GM06990 (cell line): ENCODE measurements at places on chromosomes 5 and 9.

DNA sequence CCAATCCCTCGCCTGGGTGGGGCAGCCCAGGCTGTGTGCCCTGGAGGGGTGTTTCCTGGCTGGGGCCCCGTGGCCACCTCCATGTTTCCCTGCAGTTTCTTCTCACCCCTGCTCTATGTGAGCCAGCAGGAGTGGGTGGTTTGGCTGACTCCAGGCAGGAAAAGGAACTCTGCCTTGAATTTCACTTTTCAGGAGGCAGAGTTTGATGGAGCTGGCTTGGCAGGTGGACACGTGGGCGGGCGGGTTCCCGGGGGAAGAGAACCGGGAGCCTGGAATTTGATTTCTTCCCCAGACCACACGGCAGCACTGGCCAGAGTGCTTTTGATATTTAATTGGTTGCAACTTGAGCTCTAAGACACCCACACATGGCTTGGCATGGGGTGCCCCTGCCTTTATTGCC lies 119.8 kb upstream of the PANK3 start:
- DNase-seq = no peak

DNA sequence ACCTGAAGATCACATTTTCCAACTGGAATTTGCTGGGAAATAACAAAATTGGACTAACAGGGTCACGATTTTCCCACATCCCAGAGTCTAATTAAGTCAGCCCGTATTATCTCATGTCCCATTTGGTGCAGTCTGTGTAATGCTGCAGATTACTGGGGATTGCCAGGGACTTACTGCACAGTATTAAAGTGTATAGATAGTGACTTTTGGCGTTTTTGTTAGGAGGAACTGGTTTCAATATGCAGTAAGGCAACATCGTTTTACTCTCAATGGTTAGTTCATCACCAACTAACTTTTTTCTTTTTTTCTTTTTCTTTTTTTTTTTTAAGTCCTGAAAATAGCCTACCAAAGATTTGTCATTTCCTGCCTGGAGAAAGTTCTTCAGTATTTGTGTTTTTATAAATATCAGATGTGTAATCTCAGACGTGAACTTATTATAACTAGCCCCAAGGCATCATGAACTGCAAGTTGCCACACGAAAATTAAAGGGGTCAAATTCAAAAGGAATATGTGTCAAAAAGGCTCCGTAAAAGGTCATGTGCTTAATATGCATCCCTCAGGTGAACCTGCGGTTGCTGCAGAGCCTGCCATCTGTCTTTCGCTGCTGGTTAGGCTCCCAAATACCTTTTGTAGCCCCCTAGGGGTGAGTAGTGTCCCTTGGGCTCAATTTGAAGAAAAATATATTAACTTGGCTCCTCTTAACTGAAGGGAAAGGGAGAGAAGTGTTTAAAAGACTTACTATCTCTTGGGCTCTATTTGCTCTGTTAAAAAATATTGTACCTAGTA lies 176.7 kb upstream of the ADAMTSL1 start:
- no peak for DNase-seq

GRCh38 chr9:8821910-8822666 lies 1022.5 kb upstream of the DMAC1 start:
- no peak for DNase-seq

- DNase-seq = no peak
These were observed 76.9 kb upstream of the NEURL1B start for GRCh38 chr5:172564188-172564587.

DNA sequence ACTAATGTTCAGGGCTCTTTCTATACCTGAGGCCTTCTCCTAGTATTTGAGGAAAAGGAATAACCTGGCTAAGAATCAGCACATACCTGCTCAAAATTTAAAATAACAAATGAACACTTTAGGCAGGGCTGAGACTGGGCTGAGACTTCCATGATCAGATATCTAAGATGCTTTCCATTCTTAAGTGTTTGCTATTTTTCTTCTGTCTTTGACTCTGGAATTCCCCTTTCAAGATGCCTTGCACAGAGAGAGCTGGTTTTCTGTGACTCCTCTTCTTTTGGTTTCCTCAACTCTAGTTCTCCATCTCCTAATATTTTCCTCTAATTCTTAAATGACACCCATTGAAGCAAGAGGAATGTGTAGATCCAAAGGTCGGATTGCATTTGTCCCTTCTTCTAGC lies 61.1 kb downstream of the DPYSL3 start:
- DNase-seq = no peak

GRCh38 chr9:112005939-112006338 lies 109.3 kb downstream of the UGCG start:
- no peak for DNase-seq

DNA sequence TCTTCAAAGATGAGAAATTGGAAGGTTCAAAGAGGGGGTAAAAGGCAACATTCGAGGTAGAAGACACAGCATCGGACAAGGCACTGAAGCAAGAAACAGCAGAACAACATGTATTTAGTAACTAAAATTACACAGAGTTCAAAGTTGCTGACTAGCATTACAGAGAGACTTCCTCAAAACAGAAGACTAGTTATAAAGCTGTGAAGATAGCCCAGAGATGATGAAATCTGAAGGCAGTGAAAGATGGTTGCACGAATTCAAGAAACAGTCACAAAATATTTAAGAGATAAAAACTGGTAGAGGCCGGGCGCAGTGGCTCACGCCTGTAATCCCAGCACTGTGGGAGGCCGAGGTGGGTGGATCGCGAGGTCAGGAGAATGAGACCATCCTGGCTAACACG lies 16.3 kb downstream of the MAPKAP1 start:
- DNase-seq = no peak

GRCh38 chr5:165620394-165620793 lies 2115.0 kb downstream of the MAT2B start:
- no peak for DNase-seq

GRCh38 chr5:616484-617039 lies 4.4 kb downstream of the CEP72 start:
- DNase-seq = no peak

DNA sequence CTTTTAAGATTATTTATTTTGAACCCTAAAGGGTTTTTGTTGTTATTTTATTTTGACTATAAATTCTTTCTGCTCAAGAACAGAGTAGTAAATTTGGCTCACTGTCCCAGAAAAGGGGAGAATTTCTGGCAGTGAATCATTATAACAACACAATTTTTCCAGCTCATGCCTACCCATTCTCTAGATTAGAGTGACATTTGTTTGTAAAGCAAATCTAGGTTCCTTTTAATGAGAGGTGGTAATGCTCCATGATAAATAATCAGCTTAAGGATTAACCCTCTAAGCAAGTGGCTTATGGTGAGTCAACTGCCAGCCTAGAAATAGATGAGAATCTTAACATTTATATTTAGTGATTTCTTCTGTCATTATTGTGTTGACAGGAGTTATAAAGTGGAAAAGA lies 409.2 kb downstream of the NFIB start:
- DNase-seq = no peak

GRCh38 chr5:134127376-134127861 lies 12.9 kb downstream of the TCF7 start:
- DNase-seq = peak; percentile 67

GRCh38 chr5:166431456-166431855 lies 1860.0 kb upstream of the WWC1 start:
- no peak for DNase-seq

GRCh38 chr5:132635873-132636272 lies 22.1 kb upstream of the IL13 start:
- peak; percentile 62 for DNase-seq

DNA sequence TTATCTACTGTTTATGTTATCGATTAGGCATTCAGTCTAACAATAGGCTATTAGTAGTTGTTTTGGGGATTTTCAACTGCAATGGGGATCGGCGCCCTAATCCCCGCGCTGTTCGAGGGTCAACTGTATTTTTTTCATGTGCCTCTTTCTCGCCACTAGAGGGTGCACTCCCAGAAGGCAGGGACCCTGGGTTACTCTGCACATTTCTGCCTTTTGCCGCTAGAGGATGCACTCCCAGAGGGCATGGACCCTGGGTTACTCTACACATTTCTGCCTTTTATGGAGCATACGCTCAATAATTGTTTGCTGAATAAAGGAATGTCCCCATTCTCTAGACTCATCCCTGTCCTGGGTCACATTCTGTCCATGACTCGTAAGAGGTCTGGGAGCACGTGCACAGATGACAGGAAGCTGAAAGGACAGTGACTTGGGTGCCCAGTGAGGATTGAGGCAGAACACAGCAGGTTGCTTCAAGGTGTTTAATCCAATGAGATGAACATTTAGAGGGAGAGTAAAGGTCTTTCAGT lies 27.9 kb upstream of the RECK start:
- DNase-seq = no peak

DNA sequence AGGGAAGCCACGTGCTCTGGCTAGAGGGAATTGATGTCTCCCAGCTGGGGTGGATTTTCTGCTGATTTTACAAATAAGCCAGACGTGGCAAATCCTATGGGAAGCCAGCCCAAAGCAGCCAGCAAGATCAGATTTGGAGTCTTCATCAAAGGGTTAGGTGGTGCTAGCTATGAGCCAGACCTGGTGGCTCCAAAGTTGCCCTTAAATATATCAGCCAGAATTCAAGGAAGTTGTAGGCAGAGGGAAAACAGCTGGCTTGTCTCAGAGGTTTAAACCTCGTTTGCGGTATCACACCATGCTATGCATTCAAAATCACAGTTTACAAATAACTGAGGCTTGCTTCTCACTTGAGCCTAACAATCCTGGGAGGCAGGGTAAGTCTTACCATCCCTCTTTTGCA lies 313.2 kb downstream of the MLLT3 start:
- no peak for DNase-seq

DNA sequence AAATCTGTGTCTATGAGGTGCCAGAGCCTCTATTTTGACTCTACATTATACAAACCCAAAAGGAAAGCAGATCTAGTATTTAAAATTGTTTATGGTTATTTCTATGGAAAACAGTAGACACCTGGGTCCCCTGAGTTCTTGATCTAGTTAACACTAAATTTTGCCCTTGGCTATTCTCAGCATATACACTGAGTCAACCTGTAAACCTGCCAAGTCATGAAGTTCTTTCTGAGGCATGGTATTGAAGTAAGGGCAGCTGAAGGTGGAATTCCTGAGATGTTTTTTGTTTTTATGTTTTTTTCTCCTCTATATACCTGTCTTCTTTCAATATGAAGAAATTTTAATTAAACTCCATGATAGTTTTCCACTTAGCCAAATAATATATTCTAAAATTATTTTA lies 120.2 kb downstream of the PDE4D start:
- no peak for DNase-seq

GRCh38 chr9:91945277-91946085 lies 4.5 kb downstream of the ROR2 start:
- DNase-seq = no peak

- no peak for DNase-seq
These were observed 164.4 kb downstream of the GIN1 start for GRCh38 chr5:102955488-102955887.

- no peak for DNase-seq
These were observed 83.5 kb upstream of the HSPA9 start for GRCh38 chr5:138658676-138659075.

DNA sequence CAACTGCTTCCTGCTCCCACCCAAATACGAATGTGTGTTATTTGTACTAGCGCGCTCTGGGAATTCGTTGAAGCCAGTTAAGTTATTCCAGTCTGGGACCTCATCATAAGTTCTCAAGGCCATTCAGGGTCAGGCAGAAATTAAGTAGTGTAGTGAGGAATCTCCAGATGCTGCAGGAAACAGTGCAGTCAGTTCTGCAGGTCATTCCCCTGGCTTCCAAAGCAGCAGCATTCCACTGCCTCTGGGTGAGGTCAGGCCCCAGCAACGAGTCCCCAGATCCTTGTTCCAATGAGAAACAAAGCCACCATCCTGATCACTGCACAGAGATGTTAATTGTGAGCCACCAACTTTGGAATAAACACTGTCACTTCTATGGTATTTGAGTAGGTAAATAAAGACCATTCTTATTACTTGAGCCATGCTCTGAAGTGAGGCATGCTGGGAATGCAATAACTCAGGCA lies 33.1 kb downstream of the SVEP1 start:
- no peak for DNase-seq

DNA sequence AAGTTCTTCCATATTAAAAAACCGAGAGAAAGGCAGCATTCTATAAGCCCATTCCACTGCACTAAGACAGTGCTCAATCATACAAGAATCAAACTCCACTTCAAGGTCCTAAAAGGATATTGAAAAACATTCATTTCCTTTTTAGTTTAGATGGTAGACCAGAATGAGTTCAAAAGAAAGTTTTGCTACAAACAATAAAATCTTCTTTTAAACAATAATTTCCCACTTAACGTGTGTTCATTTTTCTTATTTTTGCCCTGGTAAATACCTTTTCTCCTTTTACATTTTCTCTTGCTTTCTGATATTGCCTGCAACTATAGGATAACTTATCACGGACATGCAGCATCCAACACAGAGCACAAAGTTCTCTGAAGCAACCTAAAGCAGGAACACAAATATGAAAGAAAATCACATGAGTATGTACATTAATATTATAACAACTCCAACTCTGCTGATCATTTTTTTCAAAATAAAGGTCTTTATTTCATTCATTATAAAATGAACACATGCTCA lies 61.7 kb downstream of the CPLANE1 start:
- DNase-seq = no peak

GRCh38 chr5:128395073-128395472 lies 143.0 kb downstream of the FBN2 start:
- DNase-seq = no peak

GRCh38 chr5:146334074-146334533 lies 4.5 kb upstream of the POU4F3 start:
- DNase-seq = no peak

- no peak for DNase-seq
These were observed 48.8 kb downstream of the POC5 start for GRCh38 chr5:75668445-75668844.

DNA sequence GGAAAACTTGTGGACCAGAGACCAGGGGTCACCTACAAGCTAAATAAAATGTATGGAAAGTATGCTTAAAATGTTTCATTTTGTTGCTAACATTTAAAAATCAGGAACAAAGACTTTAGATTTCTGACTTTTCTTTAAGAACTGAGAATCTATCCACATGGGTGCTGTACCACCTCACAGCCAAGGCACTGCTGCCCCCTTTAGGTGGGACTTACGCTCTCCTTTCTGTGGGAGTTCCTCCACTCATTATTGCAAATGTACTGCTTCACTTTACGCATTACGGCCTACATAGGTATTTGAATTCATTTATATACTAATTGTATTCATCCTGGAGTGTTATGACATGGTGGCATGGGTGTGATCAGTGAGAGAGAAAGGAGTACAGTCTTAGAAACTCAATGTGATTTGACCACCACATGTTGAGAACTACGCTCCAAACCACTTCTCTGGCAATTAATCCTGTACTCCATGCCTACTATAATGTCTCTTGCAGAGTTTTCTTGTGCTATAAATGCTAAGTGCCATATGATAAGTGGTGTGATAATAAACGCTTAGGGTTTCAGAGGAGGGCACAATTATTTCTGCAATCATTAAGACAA lies 24.7 kb upstream of the CETN3 start:
- DNase-seq = no peak

GRCh38 chr5:71873191-71873591 lies 154.1 kb downstream of the CARTPT start:
- DNase-seq = no peak

GRCh38 chr9:27628311-27628710 lies 55.0 kb upstream of the C9orf72 start:
- no peak for DNase-seq
